Esophagus squamous epithelium (tissue), 5 donors: ENCODE measurements at places on chromosomes 6 and 20.

- no peak for DNase-seq
These were observed 50.6 kb upstream of the FANCE start for GRCh38 chr6:35401514-35401913.

DNA sequence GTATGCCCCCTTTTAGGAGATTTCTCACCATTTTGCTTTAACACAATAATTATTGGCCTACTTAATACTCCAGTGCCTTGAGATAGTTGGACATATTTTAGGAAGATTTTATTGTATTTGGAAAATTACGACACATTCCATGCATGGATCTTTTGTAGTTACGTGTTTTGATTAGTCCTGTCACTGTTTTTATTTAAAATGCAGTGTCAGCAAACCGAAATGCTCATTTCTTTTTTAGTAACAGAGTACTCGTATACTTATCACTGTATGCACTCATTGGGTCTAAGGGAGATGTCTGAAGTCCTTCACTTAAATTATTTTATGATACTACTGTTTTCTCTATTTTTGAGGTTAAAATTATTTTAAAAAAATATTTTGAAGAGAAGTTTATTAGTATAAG is 153.8 kb downstream of the QKI start:
- DNase-seq = no peak

- DNase-seq = no peak
These were observed 128.4 kb upstream of the ESR1 start for GRCh38 chr6:151679081-151679480.

GRCh38 chr20:8246153-8246552 is 114.1 kb downstream of the PLCB1 start:
- no peak for DNase-seq

- DNase-seq = no peak
These were observed 55.4 kb downstream of the RIPOR3 start for GRCh38 chr20:50635676-50636600.

GRCh38 chr6:11798096-11798495 is 19.5 kb upstream of the ADTRP start:
- DNase-seq = no peak

DNA sequence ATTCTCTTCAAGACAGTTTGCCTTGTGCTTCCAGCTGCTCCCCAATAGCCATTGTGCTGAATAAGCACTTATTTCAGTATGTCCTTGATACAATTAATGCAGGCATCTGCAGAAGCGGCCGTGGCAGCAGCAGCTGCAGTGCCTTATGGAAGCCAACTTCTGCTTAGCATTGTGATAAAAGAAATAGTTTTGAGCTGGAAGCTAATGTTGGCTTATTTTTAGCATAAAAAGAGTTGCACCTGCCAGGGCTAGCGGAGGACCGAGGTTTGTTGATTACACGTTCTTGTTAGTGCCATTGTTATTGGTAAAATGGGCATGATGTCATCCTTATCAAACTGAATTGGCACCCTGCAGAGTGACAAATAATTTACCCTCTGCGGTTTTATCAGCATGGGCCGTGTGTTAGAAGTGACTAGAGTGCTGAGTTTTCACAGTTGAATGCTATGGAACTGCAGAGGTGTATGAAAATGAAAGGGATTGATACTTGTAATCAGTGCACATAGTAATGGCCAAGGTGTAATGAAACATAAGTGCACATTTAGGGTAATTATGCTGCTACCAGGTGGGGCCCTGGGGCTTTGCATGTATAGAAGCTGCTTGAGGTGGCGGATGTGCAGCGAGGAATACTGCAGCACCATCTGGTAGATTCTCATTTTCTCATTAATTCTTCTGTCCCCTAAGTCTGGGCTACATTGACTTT is 334.3 kb downstream of the CDKAL1 start:
- DNase-seq = no peak

DNA sequence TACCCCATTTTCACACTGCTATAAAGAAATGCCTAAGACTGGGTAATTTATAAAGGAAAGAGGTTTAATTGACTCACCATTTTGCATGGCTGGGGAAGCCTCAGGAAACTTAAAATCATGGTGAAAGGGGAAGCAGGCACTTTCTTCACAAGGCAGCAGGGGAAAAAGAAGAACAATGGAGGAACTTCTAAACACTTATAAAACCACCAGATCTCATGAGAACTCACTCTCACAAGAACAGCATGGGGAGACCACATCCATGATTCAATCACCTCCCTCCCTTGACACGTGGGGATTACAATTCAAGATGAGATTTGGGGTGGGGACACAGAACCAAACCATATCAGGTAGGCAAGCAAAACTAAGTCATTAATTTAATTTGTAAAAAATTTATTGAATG is 343.2 kb downstream of the FRK start:
- no peak for DNase-seq

DNA sequence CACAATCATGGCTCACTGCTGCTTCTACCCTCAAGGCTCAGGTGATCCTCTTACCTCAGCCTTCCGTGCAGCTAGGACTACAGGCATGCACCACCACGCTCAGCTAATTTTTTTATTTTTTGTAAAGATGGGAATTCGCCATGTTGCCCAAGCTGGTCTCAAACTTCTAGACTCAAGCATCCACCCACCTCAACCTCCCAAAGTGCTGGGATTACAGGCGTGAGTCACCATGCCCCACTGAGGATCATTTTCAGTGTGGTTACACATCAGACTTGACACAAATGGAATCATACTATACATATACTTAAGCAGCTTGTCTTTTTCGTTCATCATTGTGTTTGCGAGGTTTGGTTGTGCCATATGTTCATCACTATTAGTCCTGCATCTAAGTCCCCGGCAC is 26.6 kb downstream of the ZC3H12D start:
- DNase-seq = no peak

GRCh38 chr6:158373214-158373613 is 60.9 kb downstream of the TULP4 start:
- no peak for DNase-seq

- DNase-seq = no peak
These were observed 22.1 kb upstream of the ARHGAP18 start for GRCh38 chr6:129732034-129732433.

GRCh38 chr6:134451529-134451928 is 133.6 kb upstream of the SGK1 start:
- no peak for DNase-seq

DNA sequence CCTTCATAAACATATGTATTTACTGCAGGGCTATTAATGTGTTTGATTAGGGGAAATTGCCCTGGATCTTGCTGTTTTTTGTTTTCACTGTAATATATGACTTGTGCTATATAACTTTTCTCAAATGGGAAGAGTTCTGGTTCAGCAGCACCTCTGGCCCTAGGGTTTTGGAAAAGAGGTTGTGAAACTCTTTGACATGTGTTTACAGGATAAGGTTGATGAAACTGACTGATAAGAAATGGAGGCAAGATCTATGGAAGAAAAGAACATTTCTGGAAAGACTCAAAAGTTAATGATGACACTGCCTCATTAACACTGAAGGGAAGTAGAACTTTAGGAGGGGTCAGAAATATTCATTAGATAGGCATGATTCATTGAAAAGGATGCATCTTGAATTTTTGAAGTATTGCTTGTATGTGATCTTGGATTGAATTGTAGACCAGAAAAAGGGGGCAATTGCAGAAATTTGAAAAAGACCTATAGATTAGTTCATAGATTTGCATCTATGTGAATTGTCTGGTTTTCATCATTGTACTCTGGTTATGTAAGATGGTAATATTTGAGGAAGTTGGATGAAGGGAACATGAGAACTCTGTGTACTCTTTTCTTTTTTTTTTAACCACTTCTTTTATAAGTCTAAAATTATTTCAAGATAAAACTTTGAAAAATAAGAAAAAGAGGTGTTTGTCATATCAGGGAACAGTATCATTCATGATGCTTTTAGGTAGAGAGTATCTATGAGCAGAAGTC is 54.0 kb downstream of the UTRN start:
- DNase-seq = no peak

DNA sequence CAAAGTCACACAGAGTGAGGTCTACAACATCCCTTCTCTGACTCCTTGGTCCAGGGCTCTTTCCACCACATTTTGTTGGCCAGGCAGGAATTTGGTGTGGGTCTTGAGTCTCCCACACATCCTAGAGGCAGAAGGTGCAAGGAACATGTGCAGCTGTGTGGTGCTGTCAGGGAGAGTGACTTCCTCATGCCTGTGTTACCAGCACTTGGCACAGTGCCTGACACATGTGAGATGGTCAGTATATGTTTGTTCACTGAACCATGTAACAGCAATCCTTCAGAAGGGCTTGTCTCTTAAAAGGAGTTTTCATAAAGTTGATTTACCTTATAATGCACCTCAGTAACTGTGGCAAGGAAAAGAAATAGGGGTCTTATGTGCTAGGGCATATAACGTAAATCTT is 168.5 kb downstream of the CDC5L start:
- DNase-seq = no peak

DNA sequence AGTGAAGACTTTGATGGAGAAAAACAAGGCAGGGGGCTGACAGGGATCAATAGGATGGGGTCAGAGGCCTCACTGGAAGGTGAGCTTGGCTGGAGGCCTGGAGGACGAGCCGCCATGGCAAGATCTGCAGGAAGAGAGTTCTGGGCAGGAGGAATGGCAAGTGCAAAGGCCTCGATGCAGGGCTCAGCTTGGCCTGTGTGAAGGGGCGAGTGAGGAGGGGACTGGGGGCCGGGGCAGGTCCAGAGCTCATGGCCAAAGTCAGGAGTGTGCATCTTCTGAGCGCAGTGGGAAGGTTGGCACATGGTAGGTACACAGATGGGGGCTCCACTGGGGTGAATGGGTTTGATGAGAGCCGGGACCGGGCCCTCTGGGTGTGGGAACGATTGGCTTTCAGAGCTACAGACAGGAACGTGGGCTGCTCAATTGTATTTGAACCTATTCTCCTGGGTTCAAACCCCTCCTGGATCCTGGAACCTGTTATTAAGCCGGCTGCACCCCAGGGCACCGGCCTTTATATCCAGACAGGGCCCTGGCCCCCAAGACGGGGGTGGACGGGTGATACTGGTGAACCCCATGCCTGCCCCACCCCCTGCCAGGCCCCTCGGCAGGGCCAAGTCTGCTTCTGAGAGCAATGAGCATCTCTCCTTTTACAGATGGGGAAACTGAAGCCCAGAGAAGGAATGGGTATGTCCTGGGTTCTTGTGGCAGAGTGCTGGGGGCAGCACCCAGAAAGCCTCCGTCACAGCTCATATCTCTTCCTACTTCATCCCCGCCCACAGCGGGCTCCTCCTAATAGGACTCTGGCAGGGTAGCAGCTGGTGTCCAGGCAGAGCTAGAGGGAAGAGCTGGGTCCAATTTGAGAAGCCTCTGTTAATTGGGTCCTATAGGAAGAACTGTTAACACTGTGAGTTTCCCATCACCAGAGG is 106.1 kb downstream of the CEBPB start:
- DNase-seq = no peak

DNA sequence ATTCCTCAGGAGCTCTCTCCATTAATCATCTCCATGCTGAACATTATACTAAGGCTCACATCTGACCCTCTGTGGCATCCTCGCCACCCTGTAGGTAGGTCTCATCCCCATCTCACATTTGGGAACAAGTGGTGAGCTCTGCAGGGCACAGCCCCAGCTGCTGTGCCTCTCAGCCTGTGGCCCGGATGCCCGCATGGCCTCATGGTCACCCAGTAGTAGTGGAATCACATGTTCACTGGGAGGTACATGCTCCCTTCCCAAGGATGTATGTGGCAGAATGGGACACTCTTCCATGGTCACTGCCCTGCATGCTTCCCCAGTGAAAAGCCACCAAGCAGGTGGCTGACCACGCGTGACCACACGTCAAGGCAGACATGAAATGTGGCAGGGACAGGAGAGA is 26.3 kb upstream of the APMAP start:
- no peak for DNase-seq

DNA sequence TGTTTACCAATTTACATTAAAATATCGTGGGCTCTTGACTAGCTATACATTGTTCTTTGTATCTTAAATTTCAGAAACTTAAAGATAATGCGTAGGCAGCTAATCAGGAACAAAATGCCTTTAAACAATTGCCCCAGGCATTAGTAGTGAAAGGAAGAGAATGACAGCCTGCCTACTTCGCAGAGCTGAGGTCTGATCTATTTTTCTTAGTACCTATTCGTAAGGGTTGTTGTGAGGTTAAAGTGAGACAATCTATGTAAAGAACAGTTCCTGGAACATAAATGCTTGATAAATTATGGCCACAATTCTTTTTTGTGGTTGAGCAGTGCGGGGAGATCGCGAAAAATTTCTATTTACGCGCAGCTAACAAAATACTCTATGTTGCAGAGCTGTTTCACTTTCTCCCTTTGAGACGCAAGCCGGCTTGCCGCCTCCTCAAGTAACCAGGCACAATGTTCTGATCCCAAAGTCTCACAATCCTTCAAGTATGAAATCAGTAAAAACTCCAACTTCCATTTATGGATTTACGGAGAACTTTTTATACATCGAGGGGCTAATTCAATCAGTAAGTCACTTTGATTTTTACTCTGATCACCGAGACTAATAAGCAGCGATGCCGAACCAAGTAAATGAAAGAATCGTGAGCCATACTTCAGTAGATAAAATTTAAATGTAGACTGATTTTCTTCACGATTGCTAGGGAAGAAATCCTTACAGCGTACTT is 878 bp upstream of the PNRC1 start:
- no peak for DNase-seq

DNA sequence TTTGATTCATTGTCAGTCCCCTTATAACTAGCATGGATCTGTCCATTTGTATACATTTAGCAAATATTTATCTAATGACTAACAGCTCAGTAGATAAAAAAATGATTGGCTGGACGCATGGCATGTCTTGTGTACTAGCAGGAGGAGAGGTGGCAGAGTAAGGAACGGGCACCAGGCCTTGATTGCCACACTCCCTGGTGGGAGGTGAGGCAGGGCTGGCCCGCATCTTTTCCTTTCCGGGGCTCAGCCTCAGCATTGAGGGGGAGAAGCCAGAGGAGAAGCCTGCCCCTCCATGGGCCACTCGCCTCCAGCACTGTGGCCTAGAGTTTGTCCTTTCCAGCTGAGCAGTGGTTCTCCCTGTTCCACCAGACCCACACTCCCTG is 84.9 kb upstream of the TMEM181 start:
- DNase-seq = no peak

DNA sequence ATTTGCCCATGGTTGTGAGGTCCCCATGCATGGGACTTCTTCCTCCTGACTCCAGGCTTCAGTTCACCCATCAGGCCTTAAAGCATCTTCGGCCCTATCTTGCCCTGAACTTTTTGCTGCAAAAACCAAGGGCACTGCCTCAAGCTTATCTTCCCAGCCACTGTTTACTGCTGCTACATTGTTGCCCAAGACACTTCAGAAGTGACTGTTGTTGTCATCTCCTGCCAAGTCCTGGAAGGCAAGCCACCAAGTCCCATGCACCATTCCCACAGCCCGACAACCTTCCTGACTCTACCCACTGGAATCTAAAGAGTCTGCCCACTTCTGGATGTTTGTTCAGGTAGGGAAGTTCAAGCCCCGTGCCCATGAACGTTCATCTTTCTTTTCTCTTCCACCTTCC is 12.4 kb downstream of the BANF2 start:
- no peak for DNase-seq

GRCh38 chr6:27334141-27334540 is 22.1 kb upstream of the POM121L2 start:
- DNase-seq = no peak

DNA sequence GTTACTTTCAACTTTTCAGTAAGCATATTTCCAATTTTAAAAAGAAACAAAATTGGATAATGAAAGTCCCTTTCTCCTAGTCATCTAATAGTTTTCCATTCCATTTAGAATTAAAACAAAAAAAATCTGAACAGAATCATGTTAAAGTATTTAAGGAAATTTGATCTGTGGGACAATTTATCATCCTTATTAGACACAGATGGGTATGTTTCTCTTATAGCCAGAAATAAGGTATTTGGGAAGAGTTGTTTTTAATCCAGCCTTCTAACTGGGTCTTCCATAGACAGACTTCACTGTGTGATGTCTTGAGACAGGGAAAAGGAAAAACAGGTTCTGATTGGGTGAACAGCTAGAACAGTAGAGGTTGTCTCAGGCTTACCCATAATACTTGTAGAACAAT is 39.5 kb upstream of the STXBP5 start:
- DNase-seq = no peak
